Stimulated activated memory B cell treated with anti-CD40 and anti-IgM and Interleukin-4, amounts not matched to agents 10 μg/mL and 1 μg/mL and 100 μg/mL, for 72 hours (primary cell): ENCODE measurements at places on chromosomes 12 and 14.

DNA sequence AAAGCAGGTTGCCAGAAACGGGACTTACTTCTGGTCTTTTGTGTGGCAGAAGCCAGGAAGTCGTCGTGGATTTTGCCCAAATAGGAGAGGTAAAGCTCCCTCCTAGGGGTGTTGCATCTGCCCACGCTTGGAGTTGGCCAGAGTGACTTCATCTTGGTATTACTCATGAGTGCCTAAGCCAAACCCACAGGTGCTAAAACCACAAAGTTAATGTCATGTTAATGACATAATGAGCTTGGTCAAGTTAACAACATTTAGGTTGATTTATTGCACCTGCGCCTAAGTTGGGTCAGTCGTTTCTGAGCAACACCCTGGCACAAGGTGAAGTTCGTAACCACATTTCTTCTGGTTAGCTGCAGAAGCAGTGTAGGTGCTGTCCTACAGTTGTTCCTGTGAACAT, 225.2 kb downstream of the FUT8 start:
- peak; percentile 88 for ATAC-seq

- no peak for ATAC-seq
Observed at GRCh38 chr12:46904406-46905238, 78.8 kb upstream of the SLC38A4 start.

GRCh38 chr14:79354336-79354735, 857.0 kb downstream of the DIO2 start:
- no peak for ATAC-seq

DNA sequence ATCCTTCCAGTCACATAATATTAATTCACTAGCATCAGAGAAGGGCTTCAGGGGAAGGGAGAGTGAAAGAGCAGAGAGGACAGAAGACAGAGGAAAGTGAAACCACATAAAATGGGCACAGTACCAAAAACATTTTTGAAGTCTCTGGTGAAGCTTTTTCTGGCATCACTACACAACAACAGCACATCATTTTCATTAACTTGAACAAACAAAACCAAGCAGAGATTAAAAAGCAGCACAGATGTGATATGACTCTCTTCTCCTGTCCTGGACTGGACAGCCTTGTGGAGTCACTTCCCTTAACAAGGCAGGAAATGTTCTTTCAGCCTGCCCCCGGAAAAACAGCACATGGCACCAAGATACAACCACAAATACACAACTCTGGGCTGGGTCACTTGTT, 112.0 kb downstream of the TSPAN8 start:
- ATAC-seq = no peak

DNA sequence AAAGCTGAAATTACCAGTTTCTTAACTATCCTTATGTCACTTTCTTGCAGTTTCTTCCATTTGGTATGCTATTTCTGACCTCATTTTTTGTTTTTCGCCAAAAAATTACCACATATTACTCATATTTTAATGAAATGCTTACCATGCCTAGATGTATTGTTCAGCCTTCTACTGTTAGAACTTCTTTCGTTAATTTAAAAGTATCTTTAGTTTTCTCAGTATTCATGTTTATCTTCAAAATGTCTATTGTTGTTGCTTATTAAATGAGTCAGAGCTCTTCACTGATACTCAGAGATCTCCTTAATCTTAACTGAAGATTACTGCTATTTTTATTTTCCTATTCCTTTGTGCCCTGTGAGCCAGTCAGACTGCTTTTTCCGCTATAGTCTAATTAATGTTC, 20.5 kb downstream of the RAP1B start:
- ATAC-seq = no peak

DNA sequence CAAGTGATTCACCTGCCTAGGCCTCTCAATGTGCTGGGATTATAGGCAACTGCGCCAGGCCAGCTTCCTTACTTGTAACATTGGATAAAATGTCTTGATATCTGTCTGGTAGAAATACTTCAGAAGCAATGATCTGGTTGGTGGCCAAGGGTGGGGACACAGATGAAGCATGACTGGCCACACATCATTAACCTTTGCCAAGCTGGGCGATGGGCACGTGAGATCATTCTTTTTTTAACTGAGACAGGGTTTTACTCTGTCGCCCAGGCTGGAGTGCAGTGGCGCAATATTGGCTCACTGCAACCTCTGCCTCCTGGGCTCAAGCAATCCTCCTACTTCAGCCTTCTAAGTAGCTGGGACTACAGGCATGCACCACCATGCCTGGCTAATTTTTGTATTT, 31.1 kb downstream of the PLEKHH1 start:
- no peak for ATAC-seq

- ATAC-seq = no peak
Observed at GRCh38 chr14:87368751-87369150, 624.2 kb downstream of the GALC start.

DNA sequence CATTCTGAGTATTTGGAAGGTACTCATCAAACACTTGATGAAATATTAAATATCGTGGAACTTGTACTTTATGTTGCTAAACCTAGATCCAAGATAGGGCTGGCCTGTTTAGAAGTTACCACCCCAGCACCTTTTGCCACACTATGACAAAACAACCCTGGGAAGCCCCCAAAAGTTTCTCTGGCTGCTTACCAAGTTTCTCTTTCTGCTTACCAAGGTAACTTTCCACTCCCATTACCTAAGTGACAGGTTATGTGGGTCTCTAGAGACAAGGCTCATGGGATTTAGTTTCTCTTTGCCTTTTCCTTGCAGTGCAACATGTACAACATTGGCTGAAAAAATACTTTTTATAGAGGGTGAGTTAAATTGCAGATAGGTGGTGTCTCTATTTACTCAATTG, 28.9 kb upstream of the PPM1A start:
- ATAC-seq = peak; percentile 61

- ATAC-seq = peak; percentile 20
Observed at GRCh38 chr12:129064209-129064855, 211.1 kb downstream of the GLT1D1 start.

GRCh38 chr14:89543425-89543790, 126.4 kb upstream of the FOXN3 start:
- ATAC-seq = no peak

- ATAC-seq = no peak
Observed at GRCh38 chr14:103232031-103232808, 101.8 kb upstream of the EIF5 start.

GRCh38 chr12:82481954-82482353, 123.6 kb downstream of the METTL25 start:
- no peak for ATAC-seq

GRCh38 chr12:117063162-117063911, 35.9 kb downstream of the TESC start:
- peak; percentile 71 for ATAC-seq

DNA sequence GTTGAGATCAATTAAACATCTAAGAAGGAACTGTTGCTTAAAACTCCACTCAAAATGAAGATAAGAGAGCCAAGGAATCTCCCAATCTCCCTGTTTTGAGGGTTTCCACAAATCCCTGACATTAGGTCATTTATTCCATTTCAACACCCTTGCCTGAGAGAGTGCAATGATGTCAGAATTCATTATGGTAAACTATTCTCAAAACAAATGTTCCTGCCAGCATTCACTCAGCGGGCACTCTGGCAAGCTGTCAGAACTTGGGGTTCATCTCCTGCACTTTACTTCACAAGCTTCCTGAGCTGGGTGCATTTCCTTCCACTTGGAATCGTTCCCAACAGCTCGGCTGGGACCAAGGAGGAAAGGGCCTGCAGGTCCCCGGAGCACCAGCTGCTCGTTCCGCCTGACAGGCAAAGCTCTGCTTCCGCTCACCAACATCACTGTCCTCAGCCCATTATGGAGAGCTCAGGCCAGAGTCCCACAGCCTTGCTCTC, 117.8 kb downstream of the TTC7B start:
- ATAC-seq = no peak

- no peak for ATAC-seq
Observed at GRCh38 chr14:85413836-85414526, 116.0 kb upstream of the FLRT2 start.

DNA sequence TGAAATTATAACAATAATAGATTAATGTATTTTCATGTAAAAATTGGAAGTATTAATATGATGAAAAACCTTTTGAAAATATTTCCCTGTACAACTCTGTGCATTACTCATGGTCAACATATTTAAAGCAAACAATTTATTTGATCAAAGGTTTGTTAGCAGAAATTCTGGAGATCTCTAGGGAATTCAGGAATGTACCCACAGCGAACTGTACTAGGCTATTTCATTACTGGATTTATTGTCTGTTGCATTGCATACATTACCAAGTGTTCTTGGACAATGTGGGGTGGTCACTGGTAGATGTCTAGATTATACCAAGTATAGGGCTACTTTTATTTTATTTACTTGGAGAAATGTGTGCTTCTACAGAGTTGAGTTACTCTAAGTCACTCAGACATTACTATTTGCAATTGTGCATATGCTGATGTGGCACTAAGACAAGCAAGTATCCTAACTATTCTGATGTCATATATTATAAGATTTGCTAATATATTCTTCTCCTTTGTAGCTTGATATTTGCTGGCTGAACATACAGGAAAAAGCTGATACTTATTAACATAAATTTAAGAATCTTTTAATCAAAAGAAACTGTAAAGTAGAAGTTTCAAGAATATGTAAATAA, 323.3 kb downstream of the CCER1 start:
- no peak for ATAC-seq

DNA sequence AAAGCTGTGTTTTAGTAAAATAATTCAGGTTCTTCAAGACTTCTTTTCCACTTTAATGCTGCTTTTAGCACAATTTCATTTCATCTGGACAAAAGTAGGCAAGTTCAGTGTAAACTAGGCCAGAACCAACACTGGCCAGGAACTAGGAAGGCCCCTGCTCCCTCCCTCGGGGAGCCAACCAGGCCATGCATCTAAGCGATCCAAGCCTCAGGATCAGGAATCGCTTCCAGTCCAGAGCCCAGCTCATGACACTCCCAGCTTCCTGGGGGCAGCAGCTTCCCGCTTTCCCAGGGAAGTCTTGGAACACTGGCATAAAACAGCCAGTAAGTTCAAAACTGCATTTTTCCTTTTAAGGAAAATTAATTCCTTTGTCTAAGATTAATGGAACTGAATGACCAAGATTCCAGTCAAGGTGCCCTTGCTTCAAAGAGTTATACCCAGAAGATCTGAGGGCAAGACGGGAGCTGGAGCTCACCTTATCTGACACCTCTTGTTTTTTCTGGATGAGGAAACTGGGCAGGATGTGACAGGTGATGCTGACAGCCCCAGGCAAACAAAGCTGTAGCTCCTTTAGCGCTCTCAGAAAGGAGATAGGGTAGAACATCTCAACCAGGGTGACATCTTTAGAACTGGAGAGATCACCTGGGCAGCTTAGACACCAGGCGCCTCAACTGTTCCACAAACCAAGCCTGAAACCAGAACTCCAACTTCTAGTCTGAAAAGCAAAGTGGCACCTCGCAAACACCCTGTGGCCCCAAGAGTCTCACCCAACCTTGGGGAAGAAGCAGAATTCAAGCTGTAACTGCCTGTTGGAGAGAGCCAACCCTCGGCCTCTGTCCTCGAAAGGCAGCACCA, 61.4 kb upstream of the PNMA1 start:
- no peak for ATAC-seq

GRCh38 chr12:101642115-101643067, 47.6 kb downstream of the MYBPC1 start:
- ATAC-seq = peak; percentile 16

DNA sequence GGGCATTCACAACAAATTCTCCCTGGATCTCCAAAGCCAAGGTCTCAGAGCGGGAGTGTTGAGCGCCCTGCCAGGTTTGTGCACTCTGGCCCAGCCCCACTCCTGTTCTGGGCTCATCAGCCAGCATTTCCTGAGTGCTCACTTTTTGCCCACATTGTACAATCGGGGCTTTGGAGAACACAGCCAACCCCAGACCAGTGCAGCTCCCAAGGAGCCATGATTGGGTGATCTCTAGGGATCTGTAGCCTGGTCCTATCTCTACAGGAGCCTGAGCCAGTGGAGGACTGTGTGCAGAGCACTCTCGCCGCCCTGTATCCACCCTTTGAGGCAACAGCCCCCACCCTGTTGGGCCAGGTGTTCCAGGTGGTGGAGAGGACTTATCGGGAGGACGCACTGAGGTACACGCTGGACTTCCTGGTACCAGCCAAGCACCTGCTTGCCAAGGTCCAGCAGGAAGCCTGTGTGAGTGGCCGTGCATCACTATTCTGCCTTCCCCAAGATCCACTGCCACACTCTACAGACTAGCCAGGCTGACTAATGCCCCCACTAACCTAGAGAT, 2.8 kb downstream of the ARHGEF40 start:
- no peak for ATAC-seq

DNA sequence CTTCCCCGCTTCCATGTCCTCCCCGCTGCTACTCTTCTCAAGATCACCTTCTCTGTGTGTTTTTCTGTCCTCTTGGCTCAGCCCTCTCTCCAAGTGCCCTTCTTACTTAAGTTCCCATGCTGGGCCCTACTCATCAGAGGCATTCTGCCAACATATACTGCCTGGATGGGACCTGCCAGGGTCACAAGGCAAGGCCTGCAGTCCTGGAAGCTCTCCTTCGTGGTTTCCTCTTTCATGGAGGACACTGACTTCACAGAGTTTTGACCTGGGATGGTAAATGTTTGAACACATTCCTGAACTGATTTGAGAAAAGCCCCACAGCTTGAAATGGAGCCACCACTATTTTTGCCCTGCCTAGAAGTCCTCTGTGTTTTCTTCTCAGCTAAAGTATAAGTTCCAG, 140.9 kb downstream of the TMEM30B start:
- no peak for ATAC-seq

- no peak for ATAC-seq
Observed at GRCh38 chr14:68284834-68285233, 465.3 kb downstream of the RAD51B start.

GRCh38 chr12:123962513-123962912, 10.1 kb downstream of the CCDC92 start:
- ATAC-seq = no peak

GRCh38 chr12:14853961-14854360, 10.6 kb upstream of the ART4 start:
- ATAC-seq = no peak

- no peak for ATAC-seq
Observed at GRCh38 chr12:90909069-90909770, 45.8 kb downstream of the CCER1 start.

GRCh38 chr14:72552236-72552635, 341.7 kb downstream of the DPF3 start:
- ATAC-seq = no peak

- ATAC-seq = no peak
Observed at GRCh38 chr14:72603639-72604038, 290.3 kb downstream of the DPF3 start.

GRCh38 chr14:33848706-33849454, 102.0 kb downstream of the EGLN3 start:
- no peak for ATAC-seq

GRCh38 chr12:129966146-129966995, 62.5 kb upstream of the TMEM132D start:
- no peak for ATAC-seq

DNA sequence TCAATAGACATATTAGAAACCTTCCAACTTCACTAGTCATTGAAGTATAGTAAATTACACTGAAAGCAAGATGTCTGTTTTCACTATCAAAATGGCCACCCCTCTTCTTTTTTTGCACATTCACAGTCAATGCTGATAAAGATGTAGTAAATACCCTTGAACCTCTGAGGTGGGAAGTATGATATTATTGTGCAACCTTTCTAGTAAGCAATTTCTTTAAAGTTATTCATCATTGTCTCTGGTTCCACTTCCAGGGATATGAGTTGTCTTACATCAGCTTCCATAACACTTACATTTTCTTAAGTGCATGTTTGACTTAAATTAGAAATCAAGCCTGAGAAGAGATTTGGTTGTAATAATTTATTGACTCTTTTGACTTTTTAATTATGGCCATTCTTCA, 453.9 kb upstream of the MGAT4C start:
- ATAC-seq = no peak
